ENCODE measurements at places on chromosomes 5 and 9.
A peak's percentile ranks its signal among the peaks of the same experiment; 100 is the strongest.

GRCh38 chr5:83472508-83473345 is 1.2 kb downstream of the VCAN start:
- peak; percentile 62 for DNase-seq

DNA sequence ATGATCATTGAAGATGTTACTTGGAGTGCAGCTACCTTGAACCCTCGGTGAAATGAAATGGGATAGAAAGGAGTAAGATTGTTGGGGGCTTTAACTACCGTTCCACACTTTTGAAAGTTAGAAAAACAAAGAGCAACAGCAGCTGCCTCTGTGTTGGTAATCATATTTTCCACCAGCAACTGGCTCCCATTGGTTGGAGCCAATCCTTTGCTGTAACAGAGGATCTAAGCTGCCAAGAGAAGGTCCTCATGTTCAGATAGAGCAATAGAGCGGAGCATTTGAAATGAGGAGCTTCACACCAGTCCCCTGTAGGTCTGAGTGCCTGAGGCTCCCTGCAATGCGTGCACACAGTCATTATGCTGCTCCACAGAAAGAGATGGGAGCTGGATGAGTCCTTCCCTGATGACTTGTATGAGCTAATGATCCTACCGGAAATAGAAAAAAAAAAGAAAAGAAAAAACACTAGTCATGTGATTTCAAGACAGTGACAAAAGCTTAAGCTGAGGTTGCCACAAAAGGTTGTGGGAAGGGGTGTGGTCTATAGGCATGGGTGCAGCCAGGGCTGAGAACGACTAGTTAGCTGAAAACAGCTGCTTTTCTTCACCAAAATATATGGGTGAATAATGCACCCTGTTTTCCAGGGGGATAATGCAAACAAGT is 300.7 kb downstream of the MLLT3 start:
- no peak for DNase-seq

DNA sequence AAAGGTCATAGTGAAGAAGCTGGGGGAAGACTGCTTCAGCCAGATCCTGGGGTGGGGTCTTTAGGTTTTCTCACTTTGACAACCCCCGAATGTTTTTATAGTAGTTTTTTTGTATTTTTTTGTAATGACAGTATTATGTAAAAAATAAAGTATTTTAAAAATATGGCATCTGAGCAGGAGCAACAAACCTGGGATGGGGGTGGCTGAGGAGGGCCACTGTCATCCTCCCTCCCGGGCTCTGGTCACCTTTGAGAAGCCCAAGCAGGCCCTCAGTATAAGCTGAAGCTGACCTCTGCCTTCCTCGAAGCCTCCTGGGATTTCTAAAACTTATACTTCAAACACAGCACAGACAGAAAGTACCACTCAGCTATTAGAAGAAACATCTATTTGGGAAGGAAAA is 8.7 kb downstream of the DNAJB5 start:
- no peak for DNase-seq

DNA sequence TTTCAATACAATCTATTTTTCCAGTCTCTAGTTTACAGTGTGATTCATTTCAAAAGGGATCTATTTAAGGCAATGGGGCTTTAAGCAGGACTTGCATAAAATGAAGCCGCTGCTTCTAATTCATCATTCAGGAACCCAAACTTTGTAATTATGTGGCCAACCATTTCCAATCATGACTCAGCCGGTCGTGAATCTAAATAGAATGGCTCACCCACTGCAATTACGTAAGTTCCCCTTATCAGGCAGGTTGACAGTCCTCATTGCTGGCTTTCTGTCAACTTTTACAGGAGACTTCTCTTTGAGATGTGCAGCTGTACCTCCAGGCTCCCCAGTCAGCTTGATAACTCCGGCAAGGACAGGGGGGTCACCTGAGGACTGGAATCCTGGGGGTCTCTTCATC is 152.8 kb upstream of the DAP start:
- DNase-seq = peak; percentile 98

DNA sequence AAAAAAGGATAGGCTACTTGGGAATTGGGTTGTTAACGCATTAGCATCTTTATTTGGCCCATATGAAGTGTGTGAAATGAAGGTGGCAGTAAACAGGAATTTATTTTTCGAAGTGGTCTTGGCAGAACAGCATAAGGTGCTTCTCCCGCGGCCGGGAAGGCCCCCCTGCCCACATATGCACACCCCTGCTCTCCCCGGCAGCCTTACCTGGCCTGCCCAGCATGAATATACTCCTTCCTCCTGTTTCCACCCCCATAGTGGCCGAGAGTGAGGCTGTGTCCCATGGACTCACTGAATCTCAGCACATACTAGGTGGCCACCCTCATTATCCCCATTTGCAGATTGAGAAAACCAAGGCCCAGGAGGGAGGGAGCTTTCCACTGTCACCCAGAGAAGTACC is 54.0 kb upstream of the OLFM1 start:
- no peak for DNase-seq

GRCh38 chr5:6308683-6309082 is 69.7 kb downstream of the MED10 start:
- DNase-seq = no peak

DNA sequence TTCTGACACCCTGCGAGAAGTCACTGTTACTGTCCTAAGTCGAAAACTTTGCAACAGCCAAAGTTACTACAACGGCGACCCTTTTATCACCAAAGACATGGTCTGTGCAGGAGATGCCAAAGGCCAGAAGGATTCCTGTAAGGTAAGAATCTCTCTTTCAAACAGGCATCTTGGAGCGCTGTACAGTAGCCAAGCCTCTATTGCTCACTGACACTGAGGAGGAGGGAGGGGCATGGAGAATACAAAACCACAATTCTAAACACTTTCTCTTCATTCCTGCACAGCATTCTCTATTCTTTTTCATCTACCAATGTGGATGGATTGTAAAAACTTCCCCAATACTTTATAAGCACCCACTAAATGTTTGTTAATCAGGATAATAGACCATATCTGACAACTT is 7.4 kb downstream of the GZMK start:
- no peak for DNase-seq

- no peak for DNase-seq
Observed at GRCh38 chr9:17166346-17166745, 31.5 kb downstream of the CNTLN start.

GRCh38 chr9:18972675-18973074 is 60.3 kb downstream of the SAXO1 start:
- DNase-seq = no peak

GRCh38 chr9:84139296-84140070 is 158.9 kb downstream of the RMI1 start:
- DNase-seq = no peak

GRCh38 chr9:133775951-133776905 is 38.1 kb upstream of the SARDH start:
- DNase-seq = no peak

GRCh38 chr9:80793706-80794105 is 895.6 kb downstream of the TLE1 start:
- no peak for DNase-seq

- DNase-seq = no peak
Observed at GRCh38 chr5:96278981-96279380, 154.1 kb downstream of the PCSK1 start.

DNA sequence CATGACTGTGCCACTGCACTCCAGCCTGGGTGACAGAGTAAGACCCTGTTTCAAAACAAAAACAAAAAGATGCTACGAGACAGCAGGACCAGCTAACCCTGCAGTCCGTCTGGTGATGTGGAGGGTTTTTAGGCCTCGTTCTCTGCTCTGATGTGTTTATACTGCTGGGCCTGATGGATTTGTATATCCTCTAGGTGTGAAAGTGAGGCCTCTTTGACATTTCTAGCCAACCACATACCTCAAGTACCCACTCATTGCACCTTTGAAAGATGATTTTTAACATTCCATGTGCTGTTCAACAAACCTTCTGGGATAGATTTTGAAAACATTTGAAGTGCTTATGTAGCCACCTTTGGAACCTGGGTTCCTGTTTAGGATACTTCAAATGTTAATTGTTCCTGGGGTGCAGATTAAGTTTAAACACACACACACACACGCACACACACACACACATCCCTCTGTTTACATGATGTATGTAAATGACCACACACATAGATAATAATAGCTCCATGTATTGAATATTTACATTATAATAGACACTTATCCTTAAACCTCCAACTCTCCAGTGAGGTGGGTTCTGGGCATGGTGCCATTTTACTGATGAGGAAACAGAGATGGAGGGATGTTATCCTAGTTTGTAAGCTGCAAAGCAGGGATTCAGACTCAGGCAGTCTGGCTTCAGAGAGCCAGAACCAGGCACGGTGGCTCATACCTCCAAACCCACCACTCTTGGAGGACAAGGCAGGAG is 48.8 kb upstream of the GOLPH3 start:
- peak; percentile 8 for DNase-seq

DNA sequence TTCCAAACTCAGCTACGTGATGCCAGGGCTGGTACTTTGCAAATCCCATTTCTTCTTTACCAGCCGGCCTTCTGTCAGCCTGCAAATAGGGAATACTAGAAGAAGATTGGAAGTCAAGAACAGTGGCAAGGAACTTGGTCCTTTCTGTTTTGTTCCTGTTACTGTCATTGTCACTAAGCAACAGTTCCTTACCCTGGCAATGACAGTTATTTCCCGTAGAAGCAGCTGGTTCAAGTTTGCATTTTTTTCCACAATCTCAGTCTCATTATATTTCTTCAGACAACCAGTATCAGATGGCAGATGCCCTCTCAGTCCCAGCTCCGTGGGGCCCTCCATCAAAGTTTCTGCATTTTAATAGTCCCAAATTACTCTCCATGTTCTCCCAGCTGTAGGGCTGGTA is 9.1 kb upstream of the C1QTNF2 start:
- DNase-seq = no peak

DNA sequence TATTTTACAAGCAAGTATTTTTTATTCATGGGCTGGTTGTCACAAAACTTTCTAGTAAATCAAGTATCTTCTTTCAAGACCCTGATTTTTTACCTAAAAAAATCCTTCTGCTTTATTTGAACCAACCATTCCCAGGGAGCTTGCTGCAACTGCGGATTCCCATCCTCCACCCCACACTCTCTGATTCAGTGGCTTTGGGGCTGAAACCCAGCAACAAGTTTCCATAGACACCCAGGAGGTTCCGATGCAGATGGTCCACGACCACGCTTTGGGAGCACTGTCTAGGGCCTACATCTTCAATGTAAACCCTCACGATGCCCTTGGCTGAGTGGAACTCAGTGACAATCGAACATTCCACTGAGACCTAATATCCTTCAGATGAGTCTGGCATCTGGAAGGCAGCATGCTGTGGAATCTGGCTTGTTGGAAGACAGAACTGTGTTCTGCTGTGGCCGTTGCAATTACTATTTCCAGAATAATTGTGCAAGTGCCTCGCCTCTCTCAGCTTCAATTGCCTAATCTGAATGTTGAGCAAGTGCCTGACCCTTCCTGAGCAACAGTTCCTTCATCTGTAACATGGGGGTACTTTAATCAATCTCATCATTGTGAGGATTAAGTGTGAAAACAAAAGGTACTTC is 105.1 kb downstream of the INSYN2B start:
- no peak for DNase-seq

DNA sequence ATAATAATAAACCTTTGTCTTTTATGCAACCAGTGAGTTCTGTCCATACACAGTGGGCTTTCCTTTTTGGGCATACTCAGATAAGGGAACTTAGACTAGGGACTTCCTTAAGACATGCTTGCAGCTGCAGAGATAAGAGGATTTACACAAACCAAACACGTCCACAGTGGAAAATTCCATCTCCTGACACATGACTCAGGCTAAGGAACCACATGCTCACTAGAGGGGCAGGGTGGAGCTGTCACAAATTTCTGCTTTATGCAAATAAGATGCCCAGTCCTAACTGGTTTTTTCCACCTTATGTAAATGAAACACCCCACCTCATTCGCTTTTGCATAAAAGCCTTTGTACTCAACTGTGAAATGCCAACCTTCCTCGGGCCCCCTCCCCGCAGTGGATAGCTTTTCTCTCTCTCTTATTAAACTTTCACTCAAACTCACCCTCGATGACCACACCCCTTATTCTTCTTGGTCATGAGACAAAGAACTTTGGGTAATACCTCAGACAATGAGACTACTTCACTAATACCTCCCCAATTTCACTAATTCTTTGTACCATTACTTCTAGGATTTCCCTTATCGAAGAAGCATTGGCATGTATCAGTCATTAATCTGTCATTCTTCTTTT is 170.3 kb upstream of the FTMT start:
- DNase-seq = no peak

DNA sequence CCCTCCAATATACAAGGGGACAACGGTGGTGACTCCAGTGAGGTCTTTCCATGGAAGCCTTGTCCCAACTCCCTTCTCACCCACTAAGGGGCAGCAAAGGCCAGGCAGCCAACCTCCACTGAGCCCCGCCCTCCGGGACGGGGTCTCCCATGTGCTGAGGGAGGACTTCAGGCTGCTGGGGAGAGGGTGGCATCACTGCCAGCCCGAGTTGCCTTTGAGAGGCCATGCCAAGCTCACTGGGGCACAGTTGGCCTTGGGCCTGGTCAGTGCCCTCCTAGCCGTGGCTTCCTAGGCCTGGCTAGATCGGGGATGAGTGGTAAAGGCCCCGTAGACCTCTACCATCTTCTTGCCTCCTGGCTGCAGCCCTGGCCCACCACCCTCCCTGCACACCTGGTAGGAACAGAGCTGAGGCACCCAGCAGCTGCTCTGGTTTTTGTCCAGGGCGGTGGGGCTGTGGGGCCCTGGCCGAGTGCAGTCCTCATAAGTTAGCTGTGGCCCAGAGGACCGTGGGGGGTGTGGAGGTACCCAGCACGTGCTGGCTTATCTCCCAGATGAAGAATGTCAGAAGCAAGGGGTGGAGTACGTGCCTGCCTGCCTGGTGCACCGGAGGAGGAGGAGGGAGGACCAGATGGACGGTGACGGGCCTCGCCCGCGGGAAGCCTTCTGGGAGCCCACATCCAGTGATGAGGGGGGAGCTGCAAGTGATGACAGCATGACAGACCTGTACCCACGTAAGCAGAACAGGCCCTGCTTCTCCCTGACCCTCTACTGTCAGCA is 3.2 kb downstream of the SURF2 start:
- no peak for DNase-seq

DNA sequence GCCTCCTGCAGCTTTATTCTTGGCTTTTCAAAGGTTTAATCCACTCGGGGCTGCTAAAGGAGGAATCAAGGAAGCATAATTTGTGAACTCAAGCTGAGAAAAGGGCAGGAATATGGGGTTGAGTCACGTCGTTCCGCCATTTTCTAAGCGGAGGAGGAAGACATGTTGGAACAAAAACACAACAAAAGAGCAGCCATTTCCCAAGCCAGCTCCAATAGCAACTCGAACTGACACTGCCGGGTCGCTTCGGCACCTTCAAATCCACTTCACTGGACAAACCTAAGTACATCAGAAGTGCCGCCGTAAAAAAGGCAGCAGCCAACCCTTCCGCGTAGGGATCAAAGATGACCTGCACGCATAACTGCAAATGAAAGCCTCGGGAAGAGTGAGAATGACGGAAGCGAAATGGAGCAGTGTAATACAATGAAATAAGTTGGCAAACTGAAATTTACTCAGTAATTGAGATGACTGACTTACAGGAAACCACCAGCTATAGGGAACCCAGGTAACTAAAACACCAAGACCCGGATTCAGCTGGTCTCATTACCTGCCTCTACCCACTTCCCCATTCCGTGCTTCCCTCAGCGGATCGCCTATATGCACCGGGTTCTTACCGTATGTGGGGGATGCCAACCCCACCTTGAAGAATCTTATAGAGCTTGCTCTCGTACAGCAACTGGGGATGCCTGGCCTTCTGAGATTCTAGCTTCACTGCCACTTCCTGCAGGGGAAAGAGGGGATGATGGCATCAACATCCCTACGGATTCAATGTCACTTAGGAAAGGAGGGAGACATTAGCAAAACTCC is 1.6 kb downstream of the CSNK1A1 start:
- DNase-seq = peak; percentile 73
